ENCODE measurements at places on chromosomes 2 and 18.

GRCh38 chr2:127082974-127083373, 24.0 kb downstream of the BIN1 start:
- DNase-seq, result no peak

GRCh38 chr2:98809878-98810587, 79.1 kb upstream of the MGAT4A start:
- DNase-seq, result no peak

DNA sequence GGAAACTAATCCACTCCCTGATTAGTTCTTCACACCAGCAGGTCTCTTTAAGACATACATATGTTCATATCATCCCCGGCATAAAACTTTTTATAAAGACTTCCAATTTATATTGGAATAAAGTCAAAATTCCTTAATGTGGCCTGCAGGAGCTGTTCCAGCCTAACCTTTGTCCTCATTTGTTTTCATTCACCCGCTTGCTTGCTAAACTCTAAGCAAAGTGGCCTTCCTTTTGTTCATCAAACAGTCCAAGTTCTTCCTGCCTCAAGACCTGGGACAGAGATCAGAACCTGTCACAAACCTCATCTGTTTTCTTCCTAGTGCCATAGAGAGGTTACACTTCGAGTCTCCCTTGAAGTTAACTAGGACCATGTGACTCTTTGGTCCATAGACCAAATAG, 339.4 kb upstream of the ID2 start:
- no peak for DNase-seq

DNA sequence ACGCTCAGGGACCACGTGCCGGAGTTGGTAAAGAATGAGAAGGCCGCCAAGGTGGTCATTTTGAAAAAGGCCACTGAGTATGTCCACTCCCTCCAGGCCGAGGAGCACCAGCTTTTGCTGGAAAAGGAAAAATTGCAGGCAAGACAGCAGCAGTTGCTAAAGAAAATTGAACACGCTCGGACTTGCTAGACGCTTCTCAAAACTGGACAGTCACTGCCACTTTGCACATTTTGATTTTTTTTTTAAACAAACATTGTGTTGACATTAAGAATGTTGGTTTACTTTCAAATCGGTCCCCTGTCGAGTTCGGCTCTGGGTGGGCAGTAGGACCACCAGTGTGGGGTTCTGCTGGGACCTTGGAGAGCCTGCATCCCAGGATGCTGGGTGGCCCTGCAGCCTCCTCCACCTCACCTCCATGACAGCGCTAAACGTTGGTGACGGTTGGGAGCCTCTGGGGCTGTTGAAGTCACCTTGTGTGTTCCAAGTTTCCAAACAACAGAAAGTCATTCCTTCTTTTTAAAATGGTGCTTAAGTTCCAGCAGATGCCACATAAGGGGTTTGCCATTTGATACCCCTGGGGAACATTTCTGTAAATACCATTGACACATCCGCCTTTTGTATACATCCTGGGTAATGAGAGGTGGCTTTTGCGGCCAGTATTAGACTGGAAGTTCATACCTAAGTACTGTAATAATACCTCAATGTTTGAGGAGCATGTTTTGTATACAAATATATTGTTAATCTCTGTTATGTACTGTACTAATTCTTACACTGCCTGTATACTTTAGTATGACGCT, 5.8 kb downstream of the MYCN start:
- DNase-seq, result no peak

- DNase-seq, result no peak
Observed at GRCh38 chr18:60123031-60123430, 223.2 kb downstream of the PMAIP1 start.

Data from T-helper 1 cell (primary cell).